Ovary (tissue), 10 donors: ENCODE measurements at places on chromosomes 6 and 20. TPM values are rescaled to one million over a fixed set of nuclear protein-coding genes. Genes with fewer than 3 reads are reported as not detected.

Gene TMEM200A
- polyA plus RNA-seq: 17.7 TPM

Gene NFKBIE
- polyA plus RNA-seq: 2.7 TPM

Gene SLA2
- polyA plus RNA-seq: 0.24 TPM

Gene CCDC170
- polyA plus RNA-seq: 4.2 TPM

Gene LY6G6C
- not detected for polyA plus RNA-seq

Gene LCA5
- polyA plus RNA-seq: 6.8 TPM

Gene REM1
- 5.3 TPM for polyA plus RNA-seq

Gene APCDD1L
- not detected for polyA plus RNA-seq

Gene BACH2
- 3.2 TPM for polyA plus RNA-seq

Gene KCNK15
- 1.7 TPM for polyA plus RNA-seq

Gene GJA10
- polyA plus RNA-seq: not detected

Gene EDEM2
- polyA plus RNA-seq: 19.4 TPM

Gene FAM217A
- polyA plus RNA-seq: not detected
